ENCODE measurements at places on chromosomes 1 and 21. TPM values are rescaled to one million over a fixed set of nuclear protein-coding genes. Genes with fewer than 3 reads are reported as not detected.

Gene MNDA
- not detected for total RNA-seq

Gene LRRC38
- total RNA-seq: not detected

Gene CAP1
- total RNA-seq: 1,100 TPM

Gene AMPD2
- total RNA-seq: 124 TPM

Gene ANGPTL1
- 17.1 TPM for total RNA-seq

Gene SLC26A9
- total RNA-seq: not detected

Gene DLGAP3
- total RNA-seq: not detected

Gene CORT
- not detected for total RNA-seq

Gene EFNA3
- total RNA-seq: 0.43 TPM

Gene RAB25
- total RNA-seq: not detected

Gene CTXND2
- not detected for total RNA-seq

Gene PDC
- 0.29 TPM for total RNA-seq

Gene CD2
- not detected for total RNA-seq

Gene NBL1
- 38.3 TPM for total RNA-seq

Gene ZNF678
- 8.0 TPM for total RNA-seq

Gene CD1B
- total RNA-seq: not detected

Gene CYP2J2
- total RNA-seq: 0.29 TPM

Gene NCAM2
- 2.4 TPM for total RNA-seq

Gene XCL2
- not detected for total RNA-seq

Gene IL24
- 164 TPM for total RNA-seq

Gene CAMK1G
- total RNA-seq: 0.66 TPM

Gene PRR9
- total RNA-seq: 0.22 TPM

Gene SPRR2A
- not detected for total RNA-seq

Gene CLCA1
- 0.22 TPM for total RNA-seq

Gene AMY2A
- total RNA-seq: not detected

Gene ACTA1
- total RNA-seq: not detected

Gene SERTAD4
- total RNA-seq: 0.72 TPM

Gene RBM8A
- 96.9 TPM for total RNA-seq

Data from placental pericyte (primary cell).